ENCODE measurements at places on chromosomes 5 and 9.

DNA sequence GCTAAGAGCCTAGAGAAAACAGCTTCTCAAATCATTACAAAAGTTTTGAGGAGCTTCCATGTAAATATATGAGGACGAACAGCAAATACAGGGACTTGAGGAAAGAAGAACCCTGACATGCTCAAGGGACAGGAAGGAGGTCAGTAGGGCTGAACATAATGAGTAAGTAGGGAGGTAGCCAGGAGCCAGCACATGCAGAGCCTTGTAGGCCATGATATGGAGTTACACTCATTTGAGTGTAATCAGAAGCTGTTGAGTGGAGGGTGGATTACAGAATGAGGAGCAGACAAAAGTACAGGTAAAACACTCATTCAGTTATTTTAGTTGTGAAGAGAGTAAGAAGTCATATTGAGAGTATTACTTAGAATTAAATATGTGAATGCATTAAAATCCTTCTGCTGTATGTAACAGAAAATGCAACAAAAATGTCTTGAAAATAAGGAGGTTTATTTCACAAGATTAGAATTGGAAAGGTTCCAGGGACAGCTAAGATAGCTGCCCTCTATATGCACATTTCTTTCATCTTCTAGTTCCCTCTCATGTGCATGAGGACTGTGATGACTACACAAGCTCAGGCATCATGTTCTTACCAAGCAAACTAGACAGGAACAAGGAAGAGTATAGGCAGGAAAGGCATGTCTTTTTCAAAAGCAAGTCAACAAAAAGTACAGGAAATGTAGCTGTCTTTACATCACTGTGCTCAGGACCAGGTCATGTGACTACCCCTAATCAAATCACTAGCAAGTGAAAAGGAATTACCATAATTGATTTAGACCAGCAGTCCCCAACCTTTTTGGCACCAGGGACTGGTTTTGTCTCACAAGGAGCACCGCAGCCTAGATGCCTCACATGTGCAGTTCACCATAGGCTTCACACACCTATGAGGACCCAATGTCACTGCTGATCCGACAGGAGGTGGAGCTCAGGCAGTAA, 87.2 kb downstream of the TMEM232 start:
- no peak for DNase-seq

- no peak for DNase-seq
Measured at GRCh38 chr5:145619806-145620310, 215.3 kb downstream of the PRELID2 start.

DNA sequence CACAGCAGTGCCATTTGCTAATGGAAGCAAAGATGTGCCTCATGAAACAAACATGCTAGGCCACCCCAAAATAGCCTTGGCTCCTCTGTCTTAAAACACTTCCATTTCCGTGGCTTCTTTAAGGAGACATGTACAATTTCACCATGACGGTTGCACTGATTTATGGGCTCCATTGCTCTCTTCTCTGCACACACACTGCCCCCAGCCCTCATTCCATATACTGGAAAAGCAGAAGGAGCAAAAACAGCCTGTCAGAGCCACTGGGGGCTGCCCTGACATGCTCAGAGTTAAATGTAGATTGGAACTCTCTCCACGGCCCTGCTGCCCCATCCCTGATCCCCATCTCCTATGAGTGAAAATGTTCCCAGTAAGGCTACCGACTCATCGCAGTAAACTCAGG, 114.8 kb downstream of the ROR2 start:
- DNase-seq: no peak

DNA sequence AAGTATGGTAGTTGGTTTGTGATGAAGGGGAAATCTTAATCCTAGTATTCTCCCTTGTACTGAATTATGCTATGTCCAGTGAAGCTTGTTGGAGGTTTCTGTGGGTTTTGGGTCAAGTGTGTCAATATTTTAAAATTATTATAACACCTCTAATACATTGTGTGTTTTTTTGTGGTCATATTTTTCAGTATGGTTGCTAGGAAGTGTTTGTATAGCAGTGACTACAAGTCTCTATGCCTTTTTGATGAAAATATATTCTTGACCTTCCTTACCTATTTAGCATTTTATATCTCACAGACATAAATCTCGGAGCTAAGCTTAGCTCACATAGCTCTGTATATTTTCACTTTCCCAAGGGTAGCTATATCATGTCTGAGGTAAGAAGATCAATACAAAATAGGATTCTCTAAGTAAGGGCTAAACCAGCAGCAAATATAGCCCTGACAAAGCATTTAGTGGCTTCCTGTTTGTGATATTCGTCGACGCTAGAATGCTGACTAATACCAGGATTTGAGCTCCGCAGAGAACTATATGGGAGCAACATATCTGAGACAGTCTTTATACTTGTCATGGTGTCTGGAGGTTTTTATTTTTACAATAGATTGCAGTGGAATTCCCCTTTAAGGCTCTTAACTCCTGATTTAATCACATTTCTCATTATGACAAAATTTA, 82.3 kb downstream of the MACIR start:
- no peak for DNase-seq

DNA sequence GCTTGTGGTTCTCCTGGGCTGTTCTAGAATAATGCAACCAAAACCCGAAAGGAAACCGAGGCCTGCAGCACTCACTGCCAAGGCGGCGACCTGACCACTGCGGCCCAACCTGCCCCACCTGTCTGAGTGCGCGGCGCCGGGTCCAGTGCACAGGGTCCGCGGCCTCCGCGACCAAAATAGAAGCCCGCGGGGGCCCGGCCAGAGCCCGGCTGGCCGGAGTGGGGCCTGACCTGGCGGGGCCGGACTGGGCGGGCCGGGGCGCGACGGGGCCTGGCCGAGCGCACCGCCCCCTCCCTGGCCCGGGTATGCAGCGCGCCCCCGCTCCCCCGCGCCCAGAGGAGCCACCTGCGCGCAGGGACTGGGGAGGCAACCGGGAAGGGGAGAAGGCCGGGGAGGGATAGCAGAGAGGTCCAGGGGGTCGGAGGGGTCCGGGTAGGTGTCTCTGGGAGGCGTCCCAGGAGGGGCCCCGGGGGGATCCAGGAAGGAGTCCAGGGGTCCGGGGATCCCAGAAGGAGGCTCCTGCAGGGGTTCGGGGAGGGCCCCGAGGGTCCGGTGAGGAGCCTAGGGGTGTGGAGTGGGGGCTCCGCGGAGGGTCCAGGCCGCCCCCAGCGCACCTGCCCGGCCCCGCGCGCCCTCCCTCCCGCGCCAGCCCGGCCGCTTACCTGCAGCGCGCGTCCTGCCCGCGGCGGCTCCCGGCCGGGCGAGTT, 503 bp downstream of the SEMA4D start:
- no peak for DNase-seq

- DNase-seq: no peak
Measured at GRCh38 chr9:76166526-76166925, 227.7 kb downstream of the RFK start.

DNA sequence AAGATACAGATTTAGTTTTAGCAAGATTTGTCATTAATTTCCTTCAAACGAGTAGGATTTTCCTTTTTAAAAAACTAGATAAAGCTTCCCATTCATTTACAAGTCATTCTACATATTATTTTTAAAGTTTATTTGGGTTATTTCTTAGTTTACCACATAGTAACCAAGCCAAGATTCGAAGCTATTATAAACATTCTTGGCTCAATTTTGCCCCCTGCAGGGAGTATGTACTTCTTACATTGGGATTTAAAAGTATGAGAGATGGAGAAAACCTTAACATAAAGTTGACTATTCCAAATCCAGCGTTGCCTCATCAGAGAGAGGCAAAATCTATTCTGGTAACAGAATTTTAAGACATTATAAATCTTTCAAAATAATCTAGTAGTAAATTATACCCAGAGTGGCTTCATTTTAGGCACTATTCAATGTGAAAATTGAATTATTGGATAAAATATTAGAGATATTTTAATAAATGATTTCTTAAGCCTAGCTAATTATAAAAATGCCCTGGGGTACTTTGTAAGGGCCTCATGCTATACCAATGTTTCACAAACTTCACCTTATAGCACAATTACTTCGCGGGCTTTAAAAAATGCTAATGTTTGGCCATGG, 39.1 kb downstream of the FBN2 start:
- no peak for DNase-seq

DNA sequence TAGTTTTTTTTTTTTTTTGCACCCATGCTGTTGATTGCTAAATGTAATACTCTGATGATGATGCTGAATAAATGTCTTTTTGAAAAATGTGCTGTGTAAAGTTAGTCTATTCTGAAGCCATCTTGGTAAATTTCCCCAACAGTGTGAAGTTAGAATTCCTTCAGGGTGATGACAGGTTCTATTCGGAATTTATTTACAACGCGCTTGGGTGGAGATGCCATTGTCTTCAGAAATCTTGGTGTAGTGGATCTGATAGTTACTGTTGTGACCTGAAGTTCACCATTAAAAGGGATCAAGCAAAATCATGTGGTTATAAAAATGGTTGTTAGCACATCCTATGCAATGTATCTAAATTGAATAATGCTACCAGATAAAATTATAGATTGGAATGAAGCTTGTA, 36.3 kb upstream of the DMRT1 start:
- DNase-seq: no peak

GRCh38 chr5:141945511-141946051, 12.4 kb downstream of the PCDH12 start:
- DNase-seq: no peak

- no peak for DNase-seq
Measured at GRCh38 chr5:122152266-122152900, 23.0 kb downstream of the ZNF474 start.

Measured in C1 segment of cervical spinal cord (tissue), 14 donors.